ENCODE measurements at places on chromosomes 3 and 15. TPM values are rescaled to one million over a fixed set of nuclear protein-coding genes. Genes with fewer than 3 reads are reported as not detected.
A peak's percentile ranks its signal among the peaks of the same experiment; 100 is the strongest.

Gene ZNF80
- 0.74 TPM for total RNA-seq

Gene IL12A
- 6.6 TPM for total RNA-seq

Gene MYO9A
- total RNA-seq, result 50.3 TPM

Gene NR1I2
- total RNA-seq, result not detected

Gene RPL39L
- total RNA-seq, result 10.8 TPM

Gene TLR9
- not detected for total RNA-seq

Gene B3GALNT1
- 4.9 TPM for total RNA-seq

Gene FAH
- total RNA-seq, result 27.3 TPM

- H3K4me1 ChIP-seq, result no peaks in the 10 kb centered on the region
- H3K27me3 ChIP-seq, result no peaks in the 10 kb centered on the region
- H3K27ac ChIP-seq, result no peak overlapping the region
- peaks cover 15% of the 10 kb centered on the region for H3K36me3 ChIP-seq
- H3K4me3 ChIP-seq, result no peak overlapping the region
- DNase-seq, result no peak
These were observed 151.3 kb downstream of the ADAM10 start for GRCh38 chr15:58597943-58598828.

DNA sequence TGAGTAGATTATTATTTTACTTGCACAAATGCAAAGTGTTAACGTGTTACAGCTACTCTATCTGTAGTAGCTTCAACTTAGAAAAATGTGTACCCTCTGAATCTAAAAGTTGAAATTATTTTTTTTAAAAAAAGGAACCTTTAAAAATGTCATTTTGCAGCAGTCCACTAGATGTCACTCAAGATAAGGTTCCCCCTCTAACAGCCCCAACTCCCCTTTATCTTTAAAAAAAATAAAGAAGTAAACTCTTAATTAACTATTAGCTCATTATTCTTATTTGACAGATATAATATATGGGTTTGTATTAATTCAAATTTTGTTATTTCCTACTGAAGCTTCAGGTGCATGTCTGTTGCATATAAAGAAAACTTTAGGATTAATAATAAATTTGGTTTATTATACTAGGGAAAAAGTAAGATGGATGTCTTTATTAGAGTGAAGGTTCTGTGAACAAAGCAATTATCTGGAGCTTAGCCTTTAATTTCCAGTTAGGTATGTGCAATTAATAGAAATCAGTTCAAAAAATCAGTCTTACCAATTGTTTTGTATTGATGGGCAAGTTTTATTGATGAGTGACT is 288.5 kb downstream of the VGLL3 start:
- H3K4me1 ChIP-seq, result no peaks in the 10 kb centered on the region
- H3K4me3 ChIP-seq, result no peak overlapping the region
- no peak for DNase-seq

DNA sequence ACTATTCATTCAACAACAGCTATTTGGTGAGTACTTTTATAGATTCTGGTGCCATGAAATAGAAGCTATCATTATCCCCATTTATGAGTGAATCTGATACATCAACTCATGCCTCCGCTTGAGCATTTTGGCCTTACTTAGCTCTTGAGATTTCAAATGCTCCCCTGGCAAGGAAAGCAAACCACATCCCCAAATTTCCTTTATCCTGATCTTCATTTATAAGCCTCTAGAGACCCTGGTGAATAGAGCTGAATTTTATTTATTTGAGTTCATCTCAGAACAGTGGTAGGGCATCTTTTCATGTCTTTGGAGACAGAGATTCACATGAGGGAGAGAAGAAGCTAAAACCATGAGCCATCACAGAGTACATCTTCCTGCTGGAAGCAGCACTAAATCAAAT is 317.2 kb downstream of the SLC9A9 start:
- H3K36me3 ChIP-seq, result no peaks in the 10 kb centered on the region
- no peaks in the 10 kb centered on the region for H3K27me3 ChIP-seq
- peaks cover 34% of the 10 kb centered on the region for H3K4me1 ChIP-seq
- no peak overlapping the region for H3K4me3 ChIP-seq
- no peak overlapping the region for H3K27ac ChIP-seq

DNA sequence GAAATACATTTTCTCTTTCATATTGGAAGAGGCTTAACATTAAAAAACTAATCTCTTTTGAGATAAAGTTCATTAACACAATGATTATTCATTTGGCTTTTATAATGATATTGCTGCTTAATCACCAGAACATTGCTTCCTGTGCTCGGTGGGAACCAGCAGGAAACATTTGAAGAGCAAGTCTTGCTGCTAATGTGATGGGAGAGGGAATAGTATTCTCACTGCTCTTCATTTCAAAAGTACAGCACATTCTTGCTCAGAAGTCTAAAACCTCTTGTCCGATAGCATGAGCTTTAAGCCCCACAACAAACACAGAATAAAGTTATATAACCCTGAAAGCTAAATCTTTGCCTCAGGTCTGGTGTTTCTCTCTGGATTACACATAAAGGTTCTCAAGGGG is 190.8 kb upstream of the CNTN4 start:
- no peak overlapping the region for H3K4me3 ChIP-seq
- no peak for DNase-seq
- no peaks in the 10 kb centered on the region for H3K27me3 ChIP-seq
- no peaks in the 10 kb centered on the region for H3K4me1 ChIP-seq
- H3K36me3 ChIP-seq, result no peaks in the 10 kb centered on the region

GRCh38 chr3:148974726-148975125 is 16.6 kb upstream of the GYG1 start:
- H3K4me1 ChIP-seq, result no peaks in the 10 kb centered on the region
- H3K4me3 ChIP-seq, result no peak overlapping the region
- H3K36me3 ChIP-seq, result no peaks in the 10 kb centered on the region
- no peak for DNase-seq
- H3K27ac ChIP-seq, result no peak overlapping the region

DNA sequence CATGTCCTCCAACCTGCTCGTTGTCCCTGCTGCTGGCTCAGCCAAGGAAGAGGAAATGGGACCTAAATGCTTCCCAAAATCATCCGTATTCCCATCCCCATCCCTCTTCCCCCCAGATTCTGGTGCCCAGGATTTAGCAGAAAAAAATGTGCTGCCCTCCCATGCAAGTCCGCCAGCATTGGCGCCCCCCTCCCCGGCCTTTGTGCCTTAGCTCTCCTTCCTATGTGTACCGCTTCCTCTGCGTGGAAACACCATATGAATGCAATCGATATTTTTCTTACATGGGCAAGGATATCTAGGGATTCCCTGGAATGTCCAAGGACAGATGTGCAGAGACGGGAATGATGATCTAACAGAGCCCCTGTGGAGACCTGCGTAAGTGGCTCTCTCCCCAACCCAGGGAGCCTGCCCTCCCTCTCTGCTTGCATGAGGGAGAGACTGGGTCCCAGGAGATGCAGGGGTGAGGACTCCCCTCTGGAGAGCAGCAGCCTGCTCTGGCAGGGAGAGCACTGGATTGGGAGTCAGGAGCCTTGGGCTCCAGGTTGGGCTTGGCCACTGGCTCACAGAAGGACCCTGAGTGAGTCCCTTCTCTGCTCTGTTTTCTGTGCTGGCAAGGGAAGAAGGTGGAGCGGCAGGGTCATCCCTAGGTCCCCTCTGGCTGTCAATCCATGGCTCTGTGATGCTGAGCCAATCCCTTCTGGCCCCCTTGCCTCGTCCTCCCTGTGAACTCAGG is 227.2 kb downstream of the XXYLT1 start:
- no peaks in the 10 kb centered on the region for H3K4me1 ChIP-seq
- no peaks in the 10 kb centered on the region for H3K27me3 ChIP-seq
- no peak for DNase-seq

DNA sequence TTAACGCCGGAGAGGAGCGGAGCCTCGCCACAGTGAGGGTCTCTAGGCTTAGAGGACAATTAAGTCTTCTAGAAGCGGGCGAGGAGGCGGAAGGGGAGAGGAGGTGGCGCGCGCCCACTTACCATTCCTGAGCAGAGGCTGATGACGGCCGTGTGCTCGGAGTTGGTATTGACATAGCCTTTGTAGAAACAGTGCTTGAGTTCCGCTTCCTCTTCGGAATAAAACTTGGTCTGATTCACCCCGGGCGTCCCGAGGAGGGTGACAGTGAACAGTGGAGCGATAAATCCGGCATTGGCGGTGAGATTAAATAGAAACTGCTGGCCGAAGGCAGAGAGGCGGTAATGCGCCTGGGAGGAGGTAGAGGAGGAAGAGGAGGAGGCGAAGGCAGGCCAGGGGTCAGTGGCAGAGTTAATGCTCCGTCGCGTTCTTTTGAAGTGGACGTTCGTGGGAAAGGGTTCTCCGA is 1.3 kb downstream of the ADAMTS9 start:
- H3K27ac ChIP-seq, result peak overlapping the region; percentile 97
- no peak for DNase-seq
- no peaks in the 10 kb centered on the region for H3K36me3 ChIP-seq
- peak overlapping the region; percentile 77 for H3K4me3 ChIP-seq
- H3K27me3 ChIP-seq, result no peaks in the 10 kb centered on the region
- H3K4me1 ChIP-seq, result peaks cover 28% of the 10 kb centered on the region

DNA sequence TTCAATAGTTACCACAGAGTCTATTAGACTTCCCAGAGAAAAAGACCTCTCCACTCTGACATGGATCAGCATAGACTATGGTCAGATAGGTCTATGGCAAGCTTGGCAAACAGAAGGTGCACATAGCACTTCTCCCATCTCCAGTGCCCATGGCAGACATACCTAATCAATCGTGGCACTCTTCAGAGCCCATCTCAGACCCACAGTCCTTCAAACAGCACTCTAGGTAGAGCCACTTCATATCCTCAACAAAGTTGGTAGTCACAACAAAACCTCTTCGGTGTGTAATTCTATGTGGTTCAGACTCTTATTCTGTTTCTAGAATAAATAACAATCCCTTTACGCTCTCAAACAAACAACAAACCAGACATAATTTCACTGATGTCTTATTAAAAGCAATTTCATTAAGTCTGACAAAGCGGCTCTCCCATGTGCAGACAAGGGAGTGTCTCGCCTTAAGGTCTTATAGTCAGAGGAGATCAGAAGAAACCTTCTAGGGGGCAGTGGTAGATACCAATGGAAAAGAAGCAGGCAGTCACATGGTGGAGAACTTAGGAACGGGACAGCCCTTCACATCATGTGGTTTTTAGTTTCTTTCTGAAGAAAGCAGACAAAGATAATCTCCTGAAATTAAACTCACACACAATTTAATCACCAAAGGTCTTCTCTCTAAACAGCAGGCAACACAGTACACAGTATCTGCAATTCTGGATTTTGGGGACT is 483.4 kb downstream of the FOXP1 start:
- H3K4me3 ChIP-seq, result no peak overlapping the region
- H3K27me3 ChIP-seq, result no peaks in the 10 kb centered on the region
- H3K4me1 ChIP-seq, result peaks cover 50% of the 10 kb centered on the region

- no peak for DNase-seq
- H3K4me1 ChIP-seq, result no peaks in the 10 kb centered on the region
- H3K36me3 ChIP-seq, result no peaks in the 10 kb centered on the region
- no peak overlapping the region for H3K27ac ChIP-seq
These were observed 26.8 kb downstream of the RAB6B start for GRCh38 chr3:133868758-133869475.

DNA sequence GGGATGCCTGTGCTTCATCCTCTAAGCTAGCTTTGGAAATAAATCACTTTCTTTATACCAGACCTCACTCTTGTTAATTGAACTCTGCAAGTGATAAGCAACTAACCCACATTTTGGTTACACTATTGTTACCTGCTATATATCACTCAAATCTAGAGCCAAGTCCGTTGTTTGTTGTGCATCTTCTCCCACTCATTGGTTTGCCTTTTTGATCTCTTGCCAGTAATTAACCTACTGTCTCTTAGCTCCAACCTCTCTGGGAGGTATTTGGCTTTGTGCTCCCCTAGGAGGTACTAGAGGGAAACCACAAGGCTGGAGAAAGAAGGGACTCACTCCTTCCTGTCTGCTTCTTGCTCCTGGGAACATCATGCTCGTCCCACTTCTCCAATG is 12.8 kb upstream of the CRBN start:
- DNase-seq, result no peak
- H3K4me3 ChIP-seq, result no peak overlapping the region
- H3K27ac ChIP-seq, result no peak overlapping the region
- H3K36me3 ChIP-seq, result no peaks in the 10 kb centered on the region
- H3K4me1 ChIP-seq, result no peaks in the 10 kb centered on the region
- H3K27me3 ChIP-seq, result no peaks in the 10 kb centered on the region

DNA sequence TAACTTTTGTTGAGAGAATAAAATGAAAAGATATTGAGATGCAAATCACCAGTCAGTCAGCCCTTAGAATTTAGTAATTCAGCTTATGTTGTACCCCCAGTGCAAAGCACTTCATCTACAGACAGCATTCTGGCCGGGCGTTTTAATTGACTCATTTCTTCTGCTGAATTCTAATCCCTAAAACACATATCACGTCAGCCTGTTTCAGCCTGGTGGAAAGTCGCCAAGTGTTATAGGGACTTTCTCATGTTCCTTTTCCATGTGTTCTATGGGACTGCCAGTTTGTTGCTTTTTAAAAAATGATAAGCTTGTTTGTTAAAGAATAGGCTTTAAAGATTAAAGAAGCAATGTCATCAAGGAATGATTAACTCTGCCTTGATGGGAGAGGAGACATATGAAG is 169.7 kb upstream of the BFSP2 start:
- H3K27me3 ChIP-seq, result no peaks in the 10 kb centered on the region
- no peaks in the 10 kb centered on the region for H3K36me3 ChIP-seq
- H3K4me3 ChIP-seq, result no peak overlapping the region
- no peak for DNase-seq
- no peak overlapping the region for H3K27ac ChIP-seq

GRCh38 chr15:94086341-94086740 is 145.0 kb upstream of the MCTP2 start:
- H3K4me3 ChIP-seq, result no peak overlapping the region
- no peak overlapping the region for H3K27ac ChIP-seq
- H3K4me1 ChIP-seq, result peaks cover 18% of the 10 kb centered on the region
- no peaks in the 10 kb centered on the region for H3K36me3 ChIP-seq
- no peaks in the 10 kb centered on the region for H3K27me3 ChIP-seq

DNA sequence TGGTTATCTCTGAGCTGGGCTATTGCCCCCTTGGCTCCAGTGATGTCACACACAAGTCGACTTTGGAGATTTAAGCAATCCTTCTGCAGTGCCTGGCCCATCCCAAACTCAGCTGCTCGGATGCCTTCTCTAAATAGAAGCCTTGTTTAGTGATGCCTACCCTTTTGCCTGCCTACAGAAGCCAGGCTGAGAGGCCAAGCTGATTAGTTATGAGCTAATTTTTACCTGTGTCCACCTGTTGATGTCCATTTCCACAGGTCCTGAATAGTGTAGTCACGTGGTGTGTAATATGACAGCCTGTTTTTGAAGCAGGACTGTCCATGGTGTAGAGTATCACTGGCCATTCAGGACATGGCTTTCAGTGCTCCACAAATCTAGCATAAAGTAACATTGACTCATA is 45.5 kb downstream of the SSUH2 start:
- no peaks in the 10 kb centered on the region for H3K27me3 ChIP-seq
- DNase-seq, result no peak
- peaks cover 13% of the 10 kb centered on the region for H3K4me1 ChIP-seq
- no peak overlapping the region for H3K4me3 ChIP-seq
- no peak overlapping the region for H3K27ac ChIP-seq

GRCh38 chr3:162170581-162170980 is 674.0 kb downstream of the OTOL1 start:
- no peak for DNase-seq
- H3K27me3 ChIP-seq, result no peaks in the 10 kb centered on the region
- no peak overlapping the region for H3K27ac ChIP-seq
- no peaks in the 10 kb centered on the region for H3K36me3 ChIP-seq
- no peak overlapping the region for H3K4me3 ChIP-seq
